Activated CD4-positive, alpha-beta T cell treated with anti-CD3 and anti-CD28 coated beads, Interleukin-2, amount 50 U/mL, for 24 hours (primary cell): ENCODE measurements at places on chromosomes 16 and 17.

- no peak for DNase-seq
Measured at GRCh38 chr17:28904800-28905199, 1.9 kb upstream of the DHRS13 start.

DNA sequence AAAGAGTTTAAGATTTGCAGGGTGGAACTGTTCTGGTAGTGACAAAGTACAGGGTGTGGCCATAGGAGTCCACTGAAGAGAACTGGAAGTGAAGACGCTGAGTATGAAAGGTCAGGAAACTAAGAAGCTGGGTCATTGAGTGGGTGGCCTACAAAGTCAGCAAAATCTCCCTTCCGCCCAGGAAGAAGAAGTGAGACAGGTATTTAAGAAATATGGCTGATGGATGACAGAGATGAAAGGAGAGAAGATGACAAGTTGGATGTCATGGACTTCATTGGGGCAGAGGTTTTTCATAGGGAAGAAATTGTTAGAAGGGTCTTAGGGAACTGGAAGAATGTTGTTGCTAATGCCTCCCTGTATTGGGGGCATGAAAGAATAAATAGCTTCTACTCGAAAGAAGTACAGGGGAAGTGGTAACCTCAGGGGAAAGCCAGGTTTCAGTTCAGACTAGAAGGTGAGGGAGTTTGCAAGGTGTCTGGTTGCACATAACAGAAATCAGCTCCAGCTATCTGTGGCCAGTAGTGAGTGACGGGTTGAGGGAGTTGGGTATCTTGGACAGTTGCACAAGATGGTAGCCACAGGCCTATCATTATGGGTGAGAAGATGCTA lies 33.6 kb upstream of the MED13 start:
- no peak for DNase-seq

DNA sequence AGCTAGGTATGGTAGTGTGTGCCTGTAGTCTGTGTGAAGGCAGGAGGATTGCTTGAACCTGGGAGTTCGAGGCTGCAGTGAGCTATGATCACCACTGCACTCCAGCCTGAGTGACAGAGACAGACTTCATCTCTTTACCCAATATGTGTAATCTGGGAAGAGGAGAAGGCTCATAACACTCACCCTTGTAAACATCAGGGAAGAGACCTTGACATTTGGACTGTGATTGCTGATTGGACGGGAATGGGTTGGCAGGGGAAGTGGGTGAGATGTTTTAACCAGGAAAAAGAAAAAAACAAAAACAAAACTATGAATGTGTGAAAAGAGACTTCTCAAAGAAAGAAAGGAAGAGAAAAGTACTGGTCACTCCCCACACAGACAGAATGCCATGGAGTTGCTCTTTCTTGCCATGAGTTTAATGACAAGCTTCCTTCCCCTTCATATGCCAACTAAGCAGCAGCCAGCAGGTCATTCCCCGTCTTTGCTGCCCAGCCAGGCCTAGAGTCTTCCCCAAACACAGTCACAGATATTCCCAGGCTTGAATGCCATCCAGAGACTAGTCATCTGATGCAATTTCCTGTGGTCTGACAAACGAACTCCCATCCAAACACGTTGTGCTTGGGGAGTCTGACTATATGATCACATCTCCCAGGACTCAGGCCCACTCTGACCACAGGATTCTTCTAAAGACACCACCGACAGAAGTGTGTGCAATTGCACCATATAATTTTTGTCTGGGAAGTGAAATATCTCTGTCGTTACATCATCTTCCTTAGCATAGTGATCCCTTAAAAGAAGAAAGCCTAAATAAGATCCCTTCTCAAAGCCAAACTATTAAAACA lies 3.6 kb upstream of the XAF1 start:
- no peak for DNase-seq

- DNase-seq = no peak
Measured at GRCh38 chr17:72191356-72191755, 70.5 kb downstream of the SOX9 start.

- no peak for DNase-seq
Measured at GRCh38 chr17:78920528-78920927, 4.7 kb downstream of the TIMP2 start.

GRCh38 chr17:39240631-39241030 lies 14.9 kb upstream of the STAC2 start:
- no peak for DNase-seq

- no peak for DNase-seq
Measured at GRCh38 chr16:4684763-4685162, 8.6 kb upstream of the NUDT16L1 start.

GRCh38 chr16:77732241-77732946 lies 10.1 kb downstream of the NUDT7 start:
- no peak for DNase-seq

DNA sequence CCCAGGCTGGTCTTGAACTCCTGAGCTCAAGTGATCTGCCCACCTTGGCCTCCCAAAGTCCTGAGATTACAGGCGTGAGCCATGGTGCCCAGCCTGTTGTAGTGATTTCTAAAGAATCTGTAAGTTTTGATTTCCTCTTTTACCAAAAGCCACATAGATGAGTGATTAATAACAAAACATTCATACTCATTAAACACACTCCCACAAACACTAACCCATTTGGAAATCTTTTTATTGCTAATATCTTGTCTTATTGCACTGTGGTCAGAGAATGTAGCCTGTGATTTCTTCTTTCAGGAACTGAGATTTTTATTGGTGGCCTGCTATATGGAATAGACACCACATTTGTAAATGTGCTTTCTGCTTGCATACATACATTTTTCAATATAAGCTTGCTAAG lies 31.6 kb downstream of the MYH10 start:
- DNase-seq = no peak

DNA sequence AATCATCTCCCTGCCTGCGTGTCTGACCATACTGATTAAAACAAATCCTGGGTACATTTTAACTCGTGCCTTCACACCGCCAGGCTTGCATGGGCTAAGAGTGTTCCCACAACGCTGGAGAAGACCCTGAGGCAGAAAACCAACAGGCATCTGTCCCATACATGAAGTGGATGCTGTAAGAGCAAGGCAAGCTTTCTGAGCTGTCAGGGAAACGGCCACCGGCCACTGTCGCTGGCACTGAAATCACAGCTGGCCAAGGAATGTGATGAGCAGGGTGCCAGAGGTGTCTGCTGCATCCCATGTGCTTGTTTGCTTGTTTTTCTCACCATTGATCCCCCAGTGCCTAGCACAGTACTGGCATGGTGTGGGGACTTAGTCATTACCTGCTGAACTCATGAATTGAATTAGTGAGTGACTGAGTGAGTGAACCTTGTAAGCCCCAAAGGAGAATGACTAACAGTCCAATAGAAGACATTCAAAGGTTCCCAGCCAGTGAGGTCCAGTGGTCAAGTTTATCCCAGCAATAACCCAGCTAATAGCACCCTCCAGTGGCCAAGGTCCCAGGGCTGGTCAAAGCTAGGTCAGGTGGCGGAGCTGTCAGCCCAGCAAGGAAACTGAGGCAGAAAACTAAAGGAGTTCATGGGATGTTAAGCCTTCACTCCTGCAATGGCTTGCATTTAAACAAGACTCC lies 92.7 kb upstream of the CDH5 start:
- no peak for DNase-seq

DNA sequence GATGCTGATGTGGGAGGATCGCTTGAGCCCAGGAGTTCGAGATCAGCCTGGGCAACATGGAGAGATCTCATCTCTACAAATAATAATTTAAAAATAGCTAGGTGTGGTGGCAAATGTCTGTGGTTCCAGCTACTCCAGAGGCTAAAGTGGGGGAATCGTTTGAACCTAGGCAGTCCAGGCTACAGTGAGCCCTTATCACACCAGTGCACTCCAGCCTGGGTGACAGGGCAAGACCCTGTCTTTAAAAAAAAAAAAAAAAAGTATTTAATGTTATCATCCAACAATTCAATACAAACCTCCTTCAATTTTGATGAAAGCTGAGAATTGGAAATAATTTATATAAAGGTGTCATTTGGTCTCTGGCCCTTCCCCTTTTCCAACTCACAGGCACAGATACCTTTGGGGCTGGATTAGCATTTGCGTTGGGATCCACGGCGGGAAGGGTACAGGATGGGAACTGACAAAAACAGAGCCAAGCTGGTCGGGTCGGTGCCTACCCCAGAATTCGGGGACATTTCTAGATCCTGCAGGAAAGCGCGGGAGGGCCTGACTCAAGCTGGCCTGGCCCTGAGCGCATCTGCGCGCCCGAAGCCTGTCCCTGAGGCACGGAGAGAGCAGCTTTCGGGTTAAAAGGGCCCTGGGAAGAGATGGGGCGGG lies 860 bp upstream of the DCAF7 start:
- DNase-seq = no peak

DNA sequence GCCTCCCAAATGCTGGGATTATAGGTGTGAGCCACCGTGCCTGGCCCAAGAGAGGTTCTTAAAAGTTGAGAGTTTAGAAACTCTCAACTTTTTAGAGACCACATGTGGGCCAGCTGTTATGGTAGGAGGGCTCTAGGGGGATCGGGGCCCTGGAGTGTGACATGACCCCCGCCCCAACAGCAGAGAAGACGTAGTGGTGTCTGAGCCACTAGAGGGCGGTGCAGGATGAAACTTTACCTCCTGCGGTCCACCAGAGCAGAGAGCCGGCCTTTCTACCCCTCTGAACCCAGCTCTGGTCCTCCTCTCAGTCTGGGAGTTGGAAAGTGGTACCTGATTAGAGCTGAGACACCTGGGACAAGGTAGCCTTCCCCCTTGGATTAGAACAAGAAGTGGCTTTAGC lies 7.4 kb downstream of the CDK5RAP3 start:
- DNase-seq = no peak

GRCh38 chr16:16861546-16861945 lies 482.6 kb downstream of the NPIPA7 start:
- peak; percentile 7 for DNase-seq

- no peak for DNase-seq
Measured at GRCh38 chr17:78602246-78602645, 25.1 kb upstream of the DNAH17 start.

GRCh38 chr16:61763991-61764390 lies 272.2 kb downstream of the CDH8 start:
- no peak for DNase-seq

DNA sequence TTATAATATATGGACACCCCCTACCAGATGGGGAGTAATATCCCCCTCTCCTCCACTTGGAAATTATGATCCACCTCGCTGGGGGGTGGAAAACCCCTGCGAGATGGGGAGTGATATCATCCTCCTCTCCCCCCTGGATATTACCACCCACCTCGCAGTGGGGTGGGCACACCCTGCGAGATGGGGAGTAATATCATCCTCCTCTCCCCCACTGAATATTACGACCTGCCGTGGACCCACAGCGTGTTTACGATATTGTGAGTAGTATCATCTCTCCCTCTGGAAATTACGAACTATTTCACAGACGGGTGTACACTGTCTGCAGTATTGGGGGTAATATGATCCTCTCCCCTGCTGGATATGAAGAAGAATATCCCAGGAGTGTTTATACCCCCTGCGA lies 228.3 kb upstream of the WSCD1 start:
- no peak for DNase-seq

DNA sequence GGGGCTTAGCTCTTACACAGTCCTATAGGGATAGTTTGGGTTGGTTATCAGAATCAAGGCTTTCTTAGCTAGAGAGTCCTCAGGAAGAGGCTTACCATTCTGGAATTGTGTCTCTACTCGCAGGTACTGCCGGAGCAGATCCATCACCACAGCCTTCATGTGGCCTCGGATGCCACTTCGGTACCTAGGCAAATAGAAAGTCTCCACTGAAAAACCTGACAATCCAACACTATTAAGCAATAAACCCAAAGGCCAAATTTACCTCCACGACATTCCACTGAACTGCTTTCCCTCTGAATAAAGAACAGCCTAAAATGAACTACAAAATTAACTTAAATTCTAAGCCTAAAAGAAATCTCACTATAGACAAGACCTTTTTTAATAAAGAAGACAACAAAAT lies 135.4 kb upstream of the C17orf78 start:
- no peak for DNase-seq

DNA sequence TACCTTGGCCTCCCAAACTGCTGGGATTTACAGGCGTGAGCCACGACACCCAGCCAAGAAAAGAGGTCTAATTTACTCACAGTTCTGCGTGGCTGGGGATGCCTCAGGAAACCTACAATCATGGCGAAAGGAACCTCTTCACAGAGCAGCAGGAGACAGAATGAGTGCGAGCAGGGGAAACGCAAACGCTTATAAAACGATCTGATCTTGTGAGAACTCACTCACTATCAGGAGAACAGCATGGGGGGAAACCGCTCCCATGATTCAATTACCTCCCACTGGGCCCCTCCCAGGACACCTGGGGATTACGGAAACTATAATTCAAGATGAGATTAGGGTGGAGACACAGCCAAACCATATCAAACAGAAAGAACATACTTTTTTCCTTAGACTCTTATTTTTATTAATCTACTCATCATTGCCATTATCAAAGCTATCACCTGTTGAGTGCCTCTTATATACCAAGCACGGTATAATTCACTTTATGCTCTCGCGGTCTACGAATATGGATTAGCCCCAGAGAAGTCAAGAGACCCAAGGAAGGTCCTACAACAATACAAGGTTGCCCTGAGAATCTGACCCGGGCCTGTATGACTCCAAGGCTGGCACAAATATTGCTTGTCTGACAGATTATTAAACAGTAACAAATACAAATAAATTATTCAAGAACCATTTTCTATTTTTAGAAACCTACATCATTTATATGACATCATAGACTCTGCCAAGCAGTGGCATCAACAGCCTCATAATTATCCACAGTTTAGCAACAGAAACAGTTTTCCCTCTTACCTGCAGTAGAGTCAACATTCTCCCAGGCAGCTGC lies 2.4 kb downstream of the POLR3K start:
- no peak for DNase-seq

DNA sequence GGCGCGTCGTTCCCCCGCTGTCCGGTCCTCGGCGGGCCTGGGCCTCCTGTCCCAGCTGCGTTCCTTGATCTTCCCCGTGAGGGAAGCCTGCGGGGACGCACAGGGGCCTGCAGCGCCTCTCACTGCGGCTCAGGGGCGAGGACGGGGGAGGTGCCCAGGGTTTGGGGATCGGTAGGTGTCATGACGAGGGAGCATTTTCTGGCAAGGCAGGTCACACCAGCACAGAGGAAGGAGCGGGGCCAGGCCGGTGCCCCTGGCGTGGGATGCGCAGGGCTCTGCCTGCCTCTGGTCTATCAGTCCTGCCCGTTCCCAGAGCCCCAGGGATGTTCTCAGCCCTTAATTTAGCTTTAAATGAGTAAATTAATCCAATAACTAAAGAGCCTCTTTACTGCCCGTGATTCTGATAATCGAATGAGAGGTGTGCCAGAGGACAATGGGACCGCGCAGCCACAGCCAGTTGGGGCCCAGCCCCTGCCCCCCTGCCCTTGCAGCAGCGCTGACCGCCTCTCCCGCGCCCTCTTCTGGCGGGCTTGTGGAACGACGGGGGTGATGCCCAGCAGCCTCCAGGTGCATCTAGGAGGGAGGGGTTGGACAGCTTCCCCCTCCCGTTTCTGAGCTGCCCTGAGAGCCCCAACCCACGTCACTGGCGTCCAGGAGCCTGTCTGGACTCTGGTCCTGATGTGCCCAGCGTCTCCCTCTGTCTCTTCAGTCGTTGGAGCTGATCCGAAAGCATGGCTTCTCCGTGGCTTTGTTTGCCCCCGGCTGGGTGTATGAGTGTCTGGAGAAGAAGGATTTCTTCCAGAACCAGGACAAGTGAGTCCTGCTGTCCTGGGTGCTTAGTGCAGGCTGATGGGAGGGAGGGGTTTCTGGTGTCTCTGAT lies 7.9 kb downstream of the ENGASE start:
- peak; percentile 28 for DNase-seq
